HepG2 (cell line): ENCODE measurements at places on chromosomes 2 and 18. TPM values are rescaled to one million over a fixed set of nuclear protein-coding genes. Genes with fewer than 3 reads are reported as not detected.

GRCh38 chr2:108220942-108221541 is 18.7 kb upstream of the SULT1C3 start:
- DNase-seq: no peak

GRCh38 chr2:235582081-235582686 is 88.3 kb downstream of the AGAP1 start:
- no peak for DNase-seq

- no peak for DNase-seq
Measured at GRCh38 chr2:156536534-156536933, 100.4 kb downstream of the GPD2 start.

DYTN gene
- total RNA-seq: not detected in 2 replicates

- DNase-seq: peak; percentile 39
Measured at GRCh38 chr2:198314559-198315153, 510.3 kb downstream of the PLCL1 start.

DNA sequence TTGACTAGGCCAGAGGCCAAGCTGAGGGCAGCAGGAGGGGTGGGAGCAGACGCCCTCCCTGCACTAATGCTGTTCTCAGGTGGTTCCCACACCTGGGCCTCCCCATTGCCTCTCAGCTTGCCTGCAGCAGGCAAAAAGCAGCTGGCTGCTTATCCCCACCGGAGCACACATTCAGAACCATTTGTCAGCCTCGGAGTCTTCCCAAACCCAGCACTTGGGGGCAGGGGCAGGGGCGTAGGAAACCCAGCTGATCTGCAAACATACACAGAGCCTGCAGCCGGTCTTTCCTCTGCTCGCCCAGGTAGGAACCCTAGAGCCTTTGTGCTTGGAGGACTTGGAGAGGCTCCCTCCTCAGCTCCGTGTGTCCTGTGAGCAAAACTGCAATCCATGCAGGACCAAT is 249.8 kb downstream of the CYP26B1 start:
- no peak for DNase-seq

GRCh38 chr2:56127463-56128152 is 56.2 kb upstream of the CCDC85A start:
- DNase-seq: no peak

LBX2 gene
- total RNA-seq: 4.0 and 8.1 TPM in 2 replicates

HOXD10 gene
- not detected in 2 replicates for total RNA-seq

AQP12A gene
- not detected in 2 replicates for total RNA-seq

- no peak for DNase-seq
Measured at GRCh38 chr2:120976501-120977307, 241.0 kb downstream of the GLI2 start.

GRCh38 chr18:21129566-21130216 is 18.1 kb upstream of the ROCK1 start:
- no peak for DNase-seq

DNA sequence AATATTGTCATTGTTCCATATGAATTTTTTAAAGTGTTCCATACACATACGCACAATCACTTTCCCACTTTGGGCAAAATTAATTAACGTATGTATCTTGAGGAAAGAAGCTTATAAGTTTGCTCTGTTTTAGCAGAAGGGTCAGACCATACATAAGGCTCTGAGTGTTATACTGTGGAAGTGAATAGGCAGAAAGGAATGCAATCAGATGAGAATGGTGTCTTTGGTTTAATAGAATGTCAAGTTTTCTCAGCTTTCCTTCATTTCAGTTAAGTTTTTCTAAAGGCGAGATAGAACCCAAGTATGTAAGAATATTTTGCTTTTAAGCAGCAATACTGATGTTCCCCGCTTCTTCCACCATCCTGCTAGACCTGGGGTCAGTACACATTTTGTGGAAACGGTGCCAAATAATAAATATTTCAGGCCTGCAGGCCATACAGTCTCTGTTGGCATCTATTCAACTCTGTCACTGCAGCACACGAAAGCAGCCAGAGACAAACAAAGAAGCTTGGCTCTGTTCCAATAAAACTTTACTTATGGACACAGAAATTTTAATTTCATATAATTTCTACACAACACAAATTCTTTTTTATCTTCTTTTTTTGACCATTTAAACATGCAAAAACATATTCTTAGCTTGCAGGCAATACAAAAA is 100.6 kb downstream of the UPP2 start:
- DNase-seq: no peak

DNA sequence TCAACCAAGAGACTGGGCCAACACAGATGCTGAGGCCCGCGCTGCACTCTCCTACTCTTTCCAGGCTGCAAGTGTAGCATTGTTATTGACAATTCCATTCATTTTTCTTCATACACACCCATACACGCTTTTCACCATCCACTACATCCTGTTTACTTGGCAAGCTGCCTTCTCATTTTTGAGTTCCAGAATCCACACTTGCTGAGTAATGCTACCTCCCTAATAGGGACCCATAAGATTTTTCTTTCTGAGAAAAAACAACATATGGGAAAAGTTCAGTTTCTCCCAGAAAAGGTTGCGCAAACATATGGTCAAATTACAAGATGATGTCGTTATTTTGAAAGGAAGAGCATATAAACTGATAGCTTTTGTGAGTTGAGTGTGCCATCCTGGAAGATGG is 3.3 kb upstream of the NETO1 start:
- DNase-seq: no peak
